Coronary artery (tissue), 2 donors: ENCODE measurements at places on chromosomes 6 and 20.
A peak's percentile ranks its signal among the peaks of the same experiment; 100 is the strongest.

- no peak for DNase-seq
Measured at GRCh38 chr20:49660912-49661311, 52.8 kb downstream of the B4GALT5 start.

- DNase-seq, result no peak
Measured at GRCh38 chr6:34414999-34415858, 10.6 kb downstream of the RPS10 start.

- DNase-seq, result no peak
Measured at GRCh38 chr6:75183099-75183541, 22.7 kb downstream of the COL12A1 start.

- no peak for DNase-seq
Measured at GRCh38 chr6:46974786-46975185, 53.0 kb upstream of the ADGRF5 start.

- no peak for DNase-seq
Measured at GRCh38 chr6:119240257-119241110, 109.1 kb downstream of the MAN1A1 start.

GRCh38 chr6:16729183-16729691 is 32.0 kb downstream of the ATXN1 start:
- no peak for DNase-seq

DNA sequence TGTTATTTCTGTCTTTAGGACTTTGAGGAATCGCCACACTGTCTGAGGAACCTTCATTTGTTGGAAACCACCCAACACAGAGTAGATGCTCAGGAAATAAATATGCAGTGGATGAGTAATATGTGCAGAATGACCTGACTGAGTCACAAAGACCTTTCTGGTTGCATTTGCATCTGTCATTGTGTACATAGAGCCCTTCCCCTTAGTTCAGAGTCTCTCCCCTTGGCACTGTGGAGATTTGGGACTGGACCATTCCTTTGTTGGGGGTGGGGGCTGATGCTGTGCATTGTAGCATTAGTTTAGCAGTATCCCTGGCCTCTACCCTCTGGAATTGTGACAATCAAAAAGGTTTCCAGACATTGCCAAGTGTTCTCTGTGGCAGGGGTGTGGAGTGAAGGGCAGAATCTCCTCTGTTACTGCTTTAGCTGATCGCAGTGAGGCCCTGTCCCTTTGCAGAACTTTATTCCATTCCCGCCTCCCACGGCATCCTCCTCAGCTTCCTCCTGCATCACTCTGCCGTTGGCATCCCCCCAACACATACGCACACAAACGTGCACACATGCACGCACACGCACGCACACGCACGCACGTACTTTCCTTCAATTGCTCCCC is 64.5 kb downstream of the EYA2 start:
- no peak for DNase-seq

DNA sequence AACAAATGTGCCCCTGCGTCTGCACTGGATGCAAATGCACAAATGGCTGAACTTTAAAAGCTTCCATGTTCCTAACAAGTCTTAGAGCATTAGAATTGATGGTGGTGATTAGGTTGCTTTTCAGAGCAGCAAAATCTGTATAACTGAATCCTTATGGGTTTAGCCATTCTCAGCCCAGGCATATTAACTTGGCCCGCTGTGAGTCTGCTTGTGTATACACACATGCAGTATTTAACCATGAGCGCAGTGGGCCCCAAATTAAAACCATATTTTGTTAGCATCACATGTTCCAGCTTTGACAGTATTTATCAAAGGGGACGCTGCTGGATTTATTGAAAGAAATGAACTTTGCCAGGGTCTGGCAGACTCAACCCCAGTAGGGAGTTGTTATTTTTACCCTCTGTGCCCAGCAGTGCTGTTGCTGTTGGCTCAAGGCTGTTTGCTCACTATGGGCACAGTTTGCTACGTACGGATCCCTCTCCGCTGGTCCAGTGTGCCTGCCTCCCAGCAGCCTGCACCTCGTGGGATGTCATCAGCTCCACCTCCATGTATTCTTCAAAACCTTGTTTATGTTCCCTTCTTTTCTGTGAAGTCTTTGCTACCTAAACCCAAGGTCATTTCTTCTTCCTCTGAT is 144.7 kb downstream of the QRSL1 start:
- no peak for DNase-seq

DNA sequence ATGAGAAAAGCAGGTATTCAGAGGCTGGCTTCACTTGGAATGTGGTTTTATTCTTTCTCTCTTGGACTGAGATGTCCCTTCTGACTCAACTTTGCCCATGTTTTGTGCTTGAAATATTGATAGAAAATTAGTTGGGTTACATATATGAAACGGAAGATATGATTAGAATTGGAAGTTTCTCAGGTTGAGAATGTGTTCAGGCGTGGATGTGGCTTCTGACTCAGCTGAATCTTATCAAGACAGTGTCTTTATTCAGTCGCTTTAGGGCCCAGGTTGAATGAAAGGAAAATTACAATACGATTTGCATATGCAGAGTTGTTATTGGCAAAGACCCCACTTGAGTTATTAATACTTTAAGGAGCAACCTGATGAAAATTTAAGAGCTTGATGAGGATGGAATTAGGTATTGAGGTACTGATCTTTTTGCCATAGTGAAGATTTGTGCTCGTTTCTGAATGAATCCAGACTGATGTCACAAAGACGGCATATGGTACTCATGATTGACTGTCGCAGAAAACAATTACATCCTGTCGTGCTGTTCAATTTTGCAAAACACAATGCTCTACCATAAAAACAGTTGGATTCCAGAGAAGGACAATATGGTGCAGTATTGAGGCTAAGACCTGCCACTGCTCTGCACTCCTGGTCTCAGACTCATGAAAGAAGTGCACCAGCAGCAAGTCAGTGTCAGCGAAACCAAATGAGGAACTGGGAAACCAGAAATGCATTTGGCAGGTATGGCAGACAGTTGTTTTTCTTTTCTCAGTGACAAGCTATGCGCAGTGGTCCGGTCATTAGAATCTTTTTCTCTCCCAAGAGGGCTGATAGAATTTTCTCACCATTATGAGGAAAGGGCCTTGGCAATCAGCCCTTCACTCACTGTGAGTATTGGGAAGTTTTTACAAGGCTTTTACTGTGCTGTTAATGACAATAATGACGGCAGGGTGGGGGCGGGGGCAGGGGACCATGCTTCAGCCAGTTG is 158.3 kb downstream of the DOK5 start:
- DNase-seq, result no peak

GRCh38 chr20:22524393-22525015 is 59.9 kb downstream of the FOXA2 start:
- DNase-seq, result peak; percentile 14

- DNase-seq, result no peak
Measured at GRCh38 chr6:37698264-37699137, 818 bp upstream of the MDGA1 start.

DNA sequence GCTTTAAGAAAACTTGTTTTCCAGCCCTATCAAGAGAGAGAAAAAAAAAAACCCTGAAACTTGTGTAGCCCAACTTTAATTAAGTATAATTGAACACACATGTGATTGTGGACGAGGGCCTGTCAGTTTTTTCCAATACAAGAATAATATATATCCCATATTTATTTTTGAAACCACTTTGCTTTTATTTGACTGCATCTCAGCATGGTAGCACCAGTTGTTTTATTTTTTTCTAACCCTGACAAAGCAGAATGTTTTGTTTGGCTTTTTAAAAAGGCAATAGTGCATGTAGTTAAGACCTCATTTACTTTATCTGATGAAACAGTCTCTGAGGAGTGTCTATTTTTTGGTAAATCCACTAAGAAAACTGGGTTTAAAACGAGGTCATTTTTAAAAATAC is 257.7 kb downstream of the CDKAL1 start:
- no peak for DNase-seq

DNA sequence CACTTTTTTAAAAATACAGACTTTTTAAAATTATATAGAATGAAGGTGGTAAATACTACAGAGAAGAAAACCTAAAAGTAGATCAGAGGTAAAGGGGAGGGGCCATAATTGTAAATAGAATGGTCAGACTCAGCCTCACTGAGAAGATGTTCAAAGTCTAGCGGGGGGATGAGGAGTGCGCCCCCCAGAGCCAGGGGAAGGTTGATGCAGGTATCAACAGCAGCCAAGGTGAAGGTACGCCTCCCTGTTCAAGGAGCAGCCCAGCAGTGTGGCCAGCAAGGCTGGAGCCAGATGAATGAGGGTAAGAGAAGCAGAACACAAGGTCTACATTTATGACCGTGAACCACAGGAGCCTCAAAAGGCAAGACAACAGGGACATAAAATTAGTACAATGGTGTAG is 204.1 kb downstream of the PTPRT start:
- DNase-seq, result no peak
